Effector memory CD8-positive, alpha-beta T cell (primary cell): ENCODE measurements at places on chromosomes 7 and 10.
A peak's percentile ranks its signal among the peaks of the same experiment; 100 is the strongest.

DNA sequence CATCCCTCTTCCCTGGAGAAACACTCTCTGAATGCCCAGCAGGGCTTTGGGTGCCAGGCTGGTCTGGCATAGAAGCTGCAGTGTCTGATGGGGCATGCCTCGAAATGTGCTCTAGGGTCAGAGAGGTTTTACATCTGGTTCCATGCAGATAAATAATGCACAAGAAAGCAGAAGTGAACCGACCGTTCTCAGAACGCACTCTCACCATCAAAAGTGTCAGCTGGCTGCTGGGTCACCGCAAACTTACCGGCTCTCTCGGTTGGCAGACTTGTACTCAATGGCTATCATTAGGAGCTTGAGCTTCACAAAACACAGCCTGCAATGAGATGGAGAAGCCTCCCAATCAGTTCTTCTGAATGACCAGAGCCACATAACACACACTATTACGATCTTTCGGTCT lies 610.0 kb downstream of the KCNMA1 start:
- DNase-seq: no peak

- DNase-seq: no peak
Observed at GRCh38 chr7:136045992-136046391, 68.8 kb upstream of the MTPN start.

DNA sequence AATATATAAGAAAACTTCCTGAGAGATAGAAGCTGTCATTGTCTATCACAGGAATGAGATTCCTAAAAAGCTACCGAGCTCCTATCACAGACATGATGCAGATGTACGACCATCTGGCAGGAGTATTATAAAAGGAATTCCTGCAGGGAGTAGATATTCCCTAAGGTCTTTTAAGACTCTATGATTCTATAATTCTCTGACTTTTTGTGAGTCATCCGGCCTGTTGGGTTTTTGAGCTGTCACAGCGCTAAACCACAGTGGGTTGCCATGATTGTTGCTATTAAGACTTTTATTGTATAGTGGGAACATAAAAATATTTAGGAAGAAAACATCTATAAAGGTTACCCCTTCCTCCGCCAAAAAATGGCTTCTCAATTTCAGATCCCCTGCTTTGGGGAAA lies 223.4 kb downstream of the BMPER start:
- no peak for DNase-seq

DNA sequence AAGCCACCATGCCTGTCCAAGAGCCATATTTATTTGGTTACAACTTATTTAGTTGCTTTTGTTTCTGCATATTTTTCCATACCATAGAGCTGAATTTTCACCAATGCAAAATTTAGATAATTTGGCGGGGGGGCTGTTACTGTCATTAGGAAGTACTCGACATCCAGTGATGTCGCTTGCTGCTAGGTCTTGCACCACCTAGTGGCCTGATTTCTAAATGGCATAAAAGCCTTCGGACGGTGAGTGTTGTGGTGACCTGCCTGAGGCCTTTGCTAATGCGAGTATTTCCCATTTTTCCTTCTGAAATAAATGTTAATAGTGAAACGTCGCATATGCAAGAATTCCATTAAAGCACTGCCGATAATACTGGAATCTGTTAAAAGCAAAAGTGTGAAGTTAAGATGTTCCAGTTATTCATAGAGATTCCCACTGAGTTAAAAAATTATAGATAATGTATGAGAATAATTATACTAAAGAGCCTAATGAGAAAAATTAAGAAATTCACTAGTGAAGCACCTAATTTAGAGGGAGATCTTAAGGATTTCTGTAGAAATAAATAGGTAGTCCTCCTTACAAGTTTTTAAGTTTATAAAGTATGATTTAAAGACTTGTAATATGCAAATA lies 86.1 kb upstream of the DNAJB6 start:
- peak; percentile 57 for DNase-seq

DNA sequence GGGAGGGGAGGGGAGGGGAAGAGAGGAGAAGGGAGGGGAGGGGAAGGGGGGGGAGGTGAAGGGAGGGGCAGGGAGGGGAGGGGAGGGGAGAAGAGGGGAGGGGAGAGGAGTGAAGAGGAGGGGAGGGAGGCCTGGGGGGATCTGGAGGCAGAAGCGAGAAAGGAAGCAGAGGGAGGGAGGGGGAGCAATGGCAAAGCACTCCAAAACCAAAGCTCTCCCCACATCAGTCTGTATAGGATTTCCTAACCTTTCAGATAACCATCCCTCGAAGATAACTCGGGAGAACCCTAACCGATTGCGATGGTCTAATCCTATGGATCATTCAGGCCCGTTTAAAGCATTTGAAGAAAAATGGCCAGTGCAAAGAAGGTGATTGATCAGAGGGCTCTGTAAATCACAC lies 19.0 kb downstream of the EBF3 start:
- no peak for DNase-seq

DNA sequence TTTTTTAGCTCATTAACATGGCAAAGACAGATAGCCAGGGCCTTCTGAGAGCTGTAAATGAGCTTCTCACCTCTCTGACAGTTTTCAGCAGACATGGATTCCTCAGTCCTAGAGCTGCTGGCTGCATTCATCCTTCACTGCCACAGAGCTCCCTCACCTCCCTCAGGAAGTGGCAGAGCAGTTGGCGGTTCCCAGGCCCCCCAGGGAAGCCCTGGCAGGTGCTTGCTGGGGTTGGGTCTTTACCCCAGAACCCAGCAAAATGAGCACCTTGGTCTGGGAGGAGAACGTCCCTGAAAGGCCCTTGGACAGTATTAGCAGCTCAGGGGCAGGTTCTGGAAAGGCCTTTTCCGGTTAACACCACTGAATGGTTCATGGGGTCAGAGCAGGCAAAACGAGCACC lies 288.0 kb downstream of the PTPRN2 start:
- no peak for DNase-seq

GRCh38 chr7:98168904-98169621 lies 42.2 kb upstream of the BHLHA15 start:
- no peak for DNase-seq
